ENCODE measurements at places on chromosomes 4 and X.

DNA sequence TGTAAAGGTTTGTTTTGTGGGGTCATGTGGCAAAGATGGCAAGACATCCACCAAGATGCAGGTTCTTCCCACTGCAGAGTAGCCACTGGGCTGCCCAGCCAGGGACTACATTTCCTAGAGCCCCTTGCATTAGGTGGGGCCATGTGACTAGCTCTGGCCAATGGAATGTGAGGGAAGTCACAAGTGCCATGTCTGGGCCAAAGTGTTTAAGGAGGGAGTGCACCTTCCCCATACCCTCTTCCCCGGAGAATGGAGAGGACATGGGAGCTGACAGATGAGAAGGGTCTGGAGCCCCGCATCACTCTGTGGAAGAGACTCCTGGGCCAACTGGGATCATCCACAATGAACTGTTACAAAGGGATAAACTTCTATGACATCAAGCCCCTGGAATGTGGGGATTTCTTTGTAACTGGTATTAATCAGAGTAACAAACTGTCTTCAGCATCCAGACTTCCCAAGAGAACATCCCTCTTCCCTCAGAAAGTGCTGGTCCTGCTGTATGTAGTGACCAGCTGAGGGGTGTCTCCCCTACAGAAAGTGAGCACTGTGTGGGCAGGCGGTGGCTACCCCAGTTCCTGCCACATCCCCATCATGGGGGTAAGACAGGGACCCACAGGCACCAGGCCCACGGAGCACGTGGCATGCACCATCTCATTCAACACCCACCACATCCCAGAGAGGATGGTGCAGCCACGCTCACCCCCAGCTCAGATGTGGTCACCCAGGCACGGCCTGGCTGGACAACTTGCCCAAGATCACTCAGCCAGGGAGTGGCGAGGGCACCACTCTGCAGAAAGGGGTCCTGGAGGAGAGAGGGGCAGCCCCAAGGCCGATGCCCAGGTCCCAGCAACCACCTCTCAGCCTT, 10.9 kb downstream of the PPP2R2C start:
- DNase-seq = no peak

- DNase-seq = no peak
Observed at GRCh38 chrX:799808-800207, 169.2 kb downstream of the SHOX start.

DNA sequence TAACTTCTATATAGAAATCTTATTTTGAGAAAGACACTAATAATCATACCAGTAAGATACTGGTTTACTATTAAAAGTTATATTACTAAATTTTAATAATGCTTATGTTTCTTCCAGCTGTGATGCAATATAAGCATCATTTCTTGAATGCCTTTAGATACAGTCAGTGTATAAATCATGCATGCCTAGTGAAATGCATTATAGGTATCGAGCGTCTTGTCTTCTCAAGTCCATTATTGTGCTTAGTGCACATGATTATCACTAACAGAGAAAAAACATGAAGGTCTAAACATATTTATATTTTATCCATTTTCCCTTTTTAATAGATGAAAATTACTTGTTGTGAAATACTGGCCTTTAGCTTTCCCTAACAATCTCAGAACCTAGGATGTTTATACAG, 1021.5 kb upstream of the AGA start:
- DNase-seq = no peak

DNA sequence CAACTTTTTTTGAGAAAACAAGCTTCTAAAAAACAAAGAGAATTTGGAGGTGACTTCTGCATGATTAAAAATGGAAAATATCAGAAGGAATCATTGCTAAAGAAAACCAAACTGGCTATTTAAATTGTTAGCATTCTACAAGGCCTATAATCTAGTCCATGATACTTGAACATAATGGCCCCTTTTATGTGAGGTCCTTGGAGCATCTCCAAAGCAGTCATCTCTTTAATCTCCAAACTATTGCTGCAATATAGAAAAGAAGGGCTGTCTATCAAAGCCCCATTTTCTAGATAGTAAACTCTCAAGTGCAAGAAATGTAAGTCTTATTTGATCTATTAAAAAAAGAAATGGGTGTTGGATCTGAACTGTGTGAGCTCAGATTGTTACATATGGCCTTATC, 615.1 kb downstream of the CENPC start:
- no peak for DNase-seq

DNA sequence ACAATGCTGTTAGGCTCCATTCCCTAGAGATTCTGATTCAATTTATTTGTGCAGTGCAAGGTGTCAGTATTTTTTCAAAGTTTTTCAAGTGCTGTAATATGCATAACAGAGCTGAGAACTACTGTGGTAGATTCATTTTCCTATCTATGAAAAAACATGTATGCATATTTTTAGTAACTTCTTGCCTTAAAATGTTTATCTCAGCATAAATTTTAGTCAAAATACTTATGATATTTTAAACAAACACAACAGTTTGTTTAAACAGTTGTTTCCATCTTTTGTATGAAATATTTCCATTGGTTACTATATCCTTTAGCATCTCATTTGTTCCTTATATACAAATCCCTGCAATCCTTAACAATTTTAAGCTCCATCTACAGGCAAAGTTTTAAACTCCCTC, 624.8 kb upstream of the ADGRL3 start:
- DNase-seq = no peak

DNA sequence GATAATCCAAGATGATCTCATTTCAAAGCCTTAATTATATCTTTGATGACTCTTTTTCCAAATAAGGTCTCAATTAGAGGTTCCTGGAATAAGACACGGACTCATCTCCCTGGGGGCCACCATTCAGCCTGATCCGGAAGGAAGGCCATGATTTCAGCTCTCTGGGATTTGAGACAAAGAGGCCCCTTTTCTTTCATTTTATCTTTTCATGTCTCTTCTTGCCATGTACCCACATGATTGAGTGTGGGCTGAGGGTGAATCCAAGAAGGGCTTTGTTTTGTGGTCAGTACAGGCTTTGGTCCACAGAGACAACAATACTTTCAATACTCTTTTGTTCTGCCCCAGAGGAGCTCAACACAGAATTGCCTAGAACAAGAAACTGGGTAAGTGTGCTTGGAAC, 261.2 kb downstream of the TRIML1 start:
- no peak for DNase-seq

DNA sequence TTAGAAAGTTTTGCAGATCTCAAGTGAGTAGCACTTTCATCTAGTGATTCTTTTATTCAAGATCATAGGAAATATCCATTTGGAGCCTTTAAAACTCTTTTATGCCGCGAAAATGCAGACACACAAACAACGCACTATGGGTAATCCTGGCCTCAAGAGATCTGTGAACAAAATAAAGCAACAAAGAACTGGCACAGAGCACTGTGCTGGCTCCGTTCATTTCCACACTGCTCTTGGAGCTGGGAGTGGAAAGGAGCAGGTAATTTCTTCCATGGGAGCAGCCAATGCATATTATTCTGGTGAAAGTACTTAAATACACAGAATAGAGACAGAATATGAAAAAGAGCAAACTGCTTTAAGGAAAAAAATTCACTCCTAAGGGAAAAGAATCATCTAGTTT, 172.7 kb upstream of the FRG1 start:
- DNase-seq = no peak

- no peak for DNase-seq
Observed at GRCh38 chr4:54014666-54015160, 49.7 kb downstream of the CHIC2 start.

DNA sequence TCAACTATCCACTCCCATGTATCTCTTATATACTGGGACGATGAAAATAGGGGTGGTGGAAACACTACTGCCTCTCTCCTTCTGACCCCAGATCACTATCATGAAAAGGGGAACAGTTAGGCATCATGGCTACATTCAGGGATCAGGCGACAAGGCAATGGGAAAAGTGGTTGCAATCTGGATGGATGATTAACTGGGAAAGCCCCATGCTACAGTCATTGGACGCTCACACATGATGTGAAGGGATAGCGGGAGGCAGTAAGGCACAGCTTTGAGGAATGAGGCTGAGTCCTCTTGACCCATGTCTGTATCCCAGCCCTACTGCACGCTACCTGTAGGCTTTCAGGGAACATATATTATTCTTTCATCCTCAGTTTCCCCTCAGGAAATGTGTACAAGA, 10.2 kb downstream of the GASK1B start:
- DNase-seq = no peak

DNA sequence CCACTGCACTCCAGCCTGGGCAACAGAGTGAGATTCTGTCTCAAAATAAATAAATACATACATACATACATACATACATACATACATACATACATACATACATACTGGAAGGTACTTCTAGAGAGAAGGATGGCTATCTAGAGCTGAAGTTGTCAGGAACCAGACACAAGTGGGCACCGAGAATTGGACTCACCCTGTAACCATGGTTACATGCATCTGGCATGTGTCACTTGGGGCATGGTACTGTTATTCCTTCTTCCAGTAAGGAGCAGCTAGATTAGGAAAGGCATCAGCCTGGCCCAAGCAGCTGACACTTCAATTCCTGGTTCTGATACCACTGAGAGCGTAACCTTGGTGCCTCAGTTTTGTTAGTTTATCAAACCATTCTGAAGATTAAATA, 127.1 kb downstream of the SH3KBP1 start:
- DNase-seq = no peak

GRCh38 chr4:125489952-125490690, 175.4 kb downstream of the FAT4 start:
- DNase-seq = no peak

GRCh38 chr4:118395057-118395644, 42.3 kb upstream of the PRSS12 start:
- DNase-seq = no peak

DNA sequence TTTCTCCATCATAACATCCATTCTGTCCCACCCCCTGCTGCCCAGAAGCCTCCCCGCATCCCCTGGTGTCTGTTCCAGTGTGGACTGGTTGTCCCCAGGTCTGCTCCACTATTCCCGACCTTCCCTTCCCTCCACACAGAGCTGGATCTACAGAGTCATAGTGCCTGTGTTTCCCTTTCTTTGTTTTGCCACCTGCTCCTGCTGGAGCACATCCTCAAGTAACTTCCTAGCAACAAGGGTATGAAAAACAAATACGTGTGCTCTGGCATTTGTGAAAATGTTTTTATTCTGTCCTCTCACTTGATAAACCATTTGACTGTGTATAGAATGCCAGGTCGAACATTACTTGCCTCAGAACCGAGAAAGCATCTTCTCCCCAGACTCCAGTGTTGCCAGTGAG, 29.9 kb upstream of the ADRA2C start:
- no peak for DNase-seq

DNA sequence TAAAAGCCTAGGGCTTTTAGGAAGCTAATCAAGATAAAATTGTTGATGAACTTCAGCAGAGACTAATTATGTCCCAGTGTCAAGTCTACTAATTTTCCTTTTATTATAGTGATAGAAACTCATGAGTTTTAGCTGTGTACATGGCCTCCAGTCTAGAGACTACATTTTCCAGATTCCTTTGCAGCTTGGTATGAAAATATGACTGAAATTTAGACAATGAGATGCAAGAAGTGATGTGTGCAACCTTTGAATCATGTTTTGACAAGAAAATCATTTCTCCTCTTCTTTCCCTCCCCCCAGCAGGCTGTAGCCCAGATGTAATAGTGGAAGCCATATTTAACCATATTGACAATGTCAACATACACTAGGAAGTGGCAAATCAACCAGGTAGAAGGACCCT, 30.3 kb upstream of the IL13RA2 start:
- DNase-seq = no peak

- no peak for DNase-seq
Observed at GRCh38 chrX:23935106-23935505, 27.3 kb downstream of the CXorf58 start.

DNA sequence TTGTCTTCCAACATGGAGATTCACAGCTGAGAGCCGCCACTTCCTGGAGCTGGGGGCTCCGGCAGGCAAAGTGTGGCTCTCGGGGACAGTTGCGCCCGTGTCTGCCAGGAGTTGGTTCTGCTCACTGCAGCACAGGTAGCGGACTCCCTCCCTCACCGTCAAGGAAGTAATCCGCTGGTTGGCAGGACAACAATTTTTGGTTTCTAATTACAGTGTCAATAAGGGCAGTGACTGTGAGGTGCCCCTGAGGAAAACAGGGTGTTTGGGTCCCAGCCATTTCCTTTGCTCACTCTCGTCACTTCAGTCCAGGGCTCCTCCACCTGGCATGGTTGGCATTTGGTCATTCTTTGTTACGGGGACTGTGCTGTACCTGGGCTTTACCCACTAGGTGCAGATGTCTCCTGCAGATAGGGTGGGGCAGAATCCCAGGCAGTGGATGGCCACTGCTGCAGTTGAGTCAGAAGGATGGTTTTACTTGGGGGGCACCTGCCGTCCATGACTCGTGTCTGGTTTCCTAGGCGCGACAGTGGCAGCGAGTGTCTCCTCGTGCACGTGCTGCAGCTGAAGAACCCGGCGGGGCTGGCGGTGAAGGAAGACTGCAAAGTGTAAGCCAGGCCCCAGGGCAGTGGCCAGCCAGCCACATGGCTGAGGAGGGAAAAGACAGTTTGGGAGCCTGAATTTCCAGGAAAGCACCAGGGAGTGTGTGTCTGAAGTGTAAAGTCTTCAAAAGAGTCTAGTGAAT, 32.1 kb upstream of the CLCN4 start:
- DNase-seq = no peak

GRCh38 chr4:128068918-128069317, 7.8 kb downstream of the LARP1B start:
- DNase-seq = no peak

- DNase-seq = no peak
Observed at GRCh38 chr4:41064953-41065352, 149.4 kb downstream of the APBB2 start.

DNA sequence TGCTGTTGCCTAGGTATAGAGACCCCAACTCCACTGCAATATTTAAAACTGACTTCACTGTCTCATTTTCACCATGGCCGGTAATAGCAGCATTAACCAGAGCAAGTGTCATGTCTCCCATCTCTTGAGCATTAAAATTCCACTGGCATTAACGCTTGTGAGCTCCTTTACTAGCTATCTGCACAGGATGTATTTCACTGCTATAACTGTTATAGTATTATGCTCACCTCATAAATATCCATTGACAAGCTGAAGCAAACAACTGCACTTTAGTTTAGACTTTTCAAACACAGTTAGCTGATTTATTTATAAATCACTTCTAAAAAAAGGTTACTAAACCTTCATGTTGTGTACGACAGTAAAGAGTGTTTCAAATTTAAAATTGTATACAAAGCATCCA, 157.8 kb downstream of the ANTXR2 start:
- no peak for DNase-seq

Measured in neural crest cell (in vitro differentiated cells).